AG09309 (cell line): ENCODE measurements at places on chromosomes 11 and 22.

GRCh38 chr22:27585141-27585540, 216.4 kb downstream of the MN1 start:
- DNase-seq, result no peak

GRCh38 chr11:111001986-111002611, 243.4 kb upstream of the POU2AF2 start:
- DNase-seq, result peak; percentile 51

- no peak for DNase-seq
These were observed 83.5 kb upstream of the FAT3 start for GRCh38 chr11:92141159-92141558.

GRCh38 chr11:68014157-68014946, 4.2 kb downstream of the ALDH3B1 start:
- DNase-seq, result peak; percentile 45

DNA sequence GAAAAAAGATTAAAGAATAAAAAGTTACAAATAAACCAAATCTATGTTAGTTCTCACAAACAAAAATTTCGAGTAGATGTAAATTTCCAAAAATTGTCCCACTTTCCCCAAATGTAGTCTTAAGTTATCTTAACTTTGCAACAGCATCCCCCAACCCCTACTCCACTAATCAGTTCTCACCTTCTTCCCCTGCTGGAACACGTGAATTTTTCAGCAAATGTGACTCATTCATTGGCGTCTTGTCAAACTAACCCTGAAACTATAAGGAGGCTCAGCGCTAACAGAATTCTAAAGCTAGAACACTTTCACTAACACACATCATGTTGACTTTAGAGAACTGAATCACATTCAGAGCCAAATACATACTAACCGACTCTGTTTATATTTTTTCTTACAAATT, 46.1 kb downstream of the PHF21A start:
- no peak for DNase-seq

GRCh38 chr22:44357966-44358465, 45.3 kb upstream of the SHISAL1 start:
- DNase-seq, result no peak

DNA sequence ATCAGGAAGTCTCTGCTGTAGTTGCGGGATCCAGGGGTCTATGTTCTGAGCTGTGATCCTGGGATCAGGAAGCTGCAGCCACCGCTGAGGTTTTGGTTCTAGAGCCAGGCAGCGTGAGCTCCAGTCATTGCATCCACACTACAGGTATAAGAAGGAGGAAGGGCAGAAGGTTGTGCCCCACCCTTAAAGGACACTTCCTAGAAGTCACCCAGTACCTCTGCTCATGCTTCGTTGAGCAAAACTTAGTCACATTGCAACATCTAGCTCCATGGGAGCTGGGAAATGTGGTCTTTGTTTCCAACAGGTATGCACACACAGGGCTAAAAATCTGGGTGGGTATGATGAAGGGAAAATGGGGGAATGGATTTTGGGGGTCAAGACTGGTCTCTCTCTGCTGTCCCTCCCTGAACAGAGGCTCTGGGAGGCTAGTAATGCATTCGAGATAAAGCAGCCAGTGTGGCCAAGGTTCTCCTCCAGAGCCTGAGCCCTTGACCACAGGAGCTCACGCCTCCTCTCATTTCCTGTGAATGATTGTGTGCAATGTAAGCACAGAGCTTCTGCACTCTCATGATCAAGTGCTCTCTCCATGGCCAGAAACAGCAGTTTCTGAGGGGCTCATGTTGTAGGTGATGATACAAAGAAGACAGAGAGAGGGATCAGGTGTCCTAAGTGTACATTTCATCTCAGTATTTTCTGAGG, 86.8 kb upstream of the OR4B1 start:
- no peak for DNase-seq

DNA sequence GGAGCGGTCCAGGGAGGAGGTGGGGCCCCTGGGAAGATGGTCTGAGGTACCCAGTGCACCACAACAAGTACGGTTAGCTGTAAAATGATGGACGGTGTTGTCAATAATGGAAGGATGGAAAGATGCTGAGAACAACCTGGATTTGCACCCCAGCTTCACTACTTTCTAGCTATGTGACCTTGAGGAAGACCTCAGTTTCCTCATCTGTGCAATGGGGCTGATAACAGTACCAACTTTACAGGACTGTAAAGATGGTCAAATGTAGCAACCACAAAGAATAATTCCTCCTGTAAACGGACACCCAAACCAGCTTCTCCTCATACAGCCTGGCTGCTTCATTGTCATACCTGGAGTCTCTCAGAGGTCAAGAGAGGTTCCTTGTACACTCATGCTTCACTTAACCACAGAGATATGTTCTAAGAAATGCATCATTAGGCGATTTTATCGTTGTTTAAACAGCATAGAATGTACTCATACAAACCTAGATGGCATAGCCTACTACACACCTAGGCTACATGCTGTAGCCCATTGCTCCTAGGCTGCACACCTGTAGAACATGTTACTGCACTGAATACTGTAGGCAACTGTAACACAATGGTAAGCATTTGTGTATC, 65.5 kb upstream of the LMO2 start:
- DNase-seq, result no peak
